Renal cortical epithelial cell (primary cell): ENCODE measurements at places on chromosomes 6 and 20. TPM values are rescaled to one million over a fixed set of nuclear protein-coding genes. Genes with fewer than 3 reads are reported as not detected.

The SH3BGRL2 gene
- 10.7 and 11.6 TPM in 2 replicates for total RNA-seq

The TMC2 gene
- not detected in 2 replicates for total RNA-seq

The CCDC170 gene
- total RNA-seq, result 0.17 and 0.25 TPM in 2 replicates

The ARMH2 gene
- total RNA-seq, result not detected in 2 replicates

The NQO2 gene
- 29.0 and 35.8 TPM in 2 replicates for total RNA-seq

The EYS gene
- total RNA-seq, result 0.10 and 0.87 TPM in 2 replicates

The WASF1 gene
- total RNA-seq, result 8.0 and 22.8 TPM in 2 replicates

The VSTM2L gene
- total RNA-seq, result 8.0 and 12.7 TPM in 2 replicates

The TMEM217 gene
- total RNA-seq, result 5.7 and 13.0 TPM in 2 replicates

The SLC22A3 gene
- 10.4 and 11.4 TPM in 2 replicates for total RNA-seq

The GNMT gene
- total RNA-seq, result 0.20 TPM in 1 of 2 replicates, not detected in the other

The RSPH9 gene
- total RNA-seq, result 0.17 and 0.35 TPM in 2 replicates

The PMEPA1 gene
- 99.2 and 159 TPM in 2 replicates for total RNA-seq

The STK4 gene
- 26.9 and 41.2 TPM in 2 replicates for total RNA-seq

The NNAT gene
- total RNA-seq, result 0.35 and 1.4 TPM in 2 replicates

The FOXQ1 gene
- total RNA-seq, result 0.52 and 0.65 TPM in 2 replicates

The SGK1 gene
- total RNA-seq, result 77.6 and 560 TPM in 2 replicates

The SLC16A10 gene
- 1.1 and 2.3 TPM in 2 replicates for total RNA-seq

The DDO gene
- 4.8 and 7.3 TPM in 2 replicates for total RNA-seq

The TRAPPC3L gene
- total RNA-seq, result not detected in 2 replicates

The PAK1IP1 gene
- total RNA-seq, result 20.3 and 31.3 TPM in 2 replicates

The HCRTR2 gene
- not detected in 2 replicates for total RNA-seq

The SSR1 gene
- 71.0 and 169 TPM in 2 replicates for total RNA-seq

The IL17A gene
- not detected in 2 replicates for total RNA-seq

The ADNP gene
- total RNA-seq, result 27.1 and 86.6 TPM in 2 replicates

The FUT9 gene
- under 0.01 and 0.20 TPM in 2 replicates for total RNA-seq

The ZC2HC1B gene
- not detected in 2 replicates for total RNA-seq

The TUBB2B gene
- total RNA-seq, result 21.6 and 53.5 TPM in 2 replicates

The NOTCH4 gene
- 0.52 and 0.85 TPM in 2 replicates for total RNA-seq

The CRISP2 gene
- 0.10 TPM in 1 of 2 replicates, not detected in the other for total RNA-seq

The C20orf144 gene
- 0.35 TPM in 1 of 2 replicates, not detected in the other for total RNA-seq

The SLC13A3 gene
- total RNA-seq, result 1.4 and 4.2 TPM in 2 replicates

The RRP36 gene
- total RNA-seq, result 93.5 and 166 TPM in 2 replicates
